ENCODE measurements at places on chromosomes 11 and 22.
A peak's percentile ranks its signal among the peaks of the same experiment; 100 is the strongest.

DNA sequence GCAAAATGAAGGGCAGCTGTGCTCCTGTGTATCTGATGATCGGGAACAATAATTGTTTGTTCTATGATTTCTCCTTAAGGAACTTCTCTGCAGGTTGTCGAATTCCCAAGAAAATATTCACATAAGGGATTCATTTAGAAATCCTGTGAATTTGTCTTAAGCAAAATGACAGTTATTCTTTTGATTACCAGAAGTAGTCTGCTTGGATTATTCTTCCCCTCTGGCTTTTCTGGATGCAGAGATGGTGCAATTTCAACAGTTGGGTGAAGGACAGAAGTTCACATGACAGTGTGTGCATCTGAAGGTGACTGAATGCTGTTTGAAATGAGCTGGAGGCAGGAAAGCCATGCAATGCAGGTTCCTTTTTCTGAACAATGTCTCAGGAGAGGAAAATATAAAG is 137.2 kb upstream of the MTMR2 start:
- no peak for DNase-seq

GRCh38 chr11:36313750-36314433 is 17.8 kb downstream of the PRR5L start:
- DNase-seq = no peak

DNA sequence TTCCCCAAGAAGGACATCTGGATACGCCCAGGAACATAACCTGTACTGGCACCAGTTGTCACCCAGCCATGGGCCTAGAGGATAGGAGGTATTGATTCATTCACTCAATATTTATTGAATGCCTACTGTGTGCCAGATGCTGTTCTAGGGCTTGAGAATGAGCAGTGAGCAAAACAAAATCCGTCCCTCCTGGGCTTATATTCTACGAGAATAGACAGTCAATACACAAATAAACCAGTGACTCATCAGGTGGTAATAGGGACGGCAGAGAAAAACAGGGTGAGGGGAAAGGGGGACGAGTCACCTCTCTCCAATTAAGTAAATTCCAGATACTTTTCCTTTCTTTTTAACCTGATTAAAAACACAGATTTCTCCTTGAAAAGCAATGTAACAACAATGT is 103.5 kb downstream of the MICAL2 start:
- no peak for DNase-seq

DNA sequence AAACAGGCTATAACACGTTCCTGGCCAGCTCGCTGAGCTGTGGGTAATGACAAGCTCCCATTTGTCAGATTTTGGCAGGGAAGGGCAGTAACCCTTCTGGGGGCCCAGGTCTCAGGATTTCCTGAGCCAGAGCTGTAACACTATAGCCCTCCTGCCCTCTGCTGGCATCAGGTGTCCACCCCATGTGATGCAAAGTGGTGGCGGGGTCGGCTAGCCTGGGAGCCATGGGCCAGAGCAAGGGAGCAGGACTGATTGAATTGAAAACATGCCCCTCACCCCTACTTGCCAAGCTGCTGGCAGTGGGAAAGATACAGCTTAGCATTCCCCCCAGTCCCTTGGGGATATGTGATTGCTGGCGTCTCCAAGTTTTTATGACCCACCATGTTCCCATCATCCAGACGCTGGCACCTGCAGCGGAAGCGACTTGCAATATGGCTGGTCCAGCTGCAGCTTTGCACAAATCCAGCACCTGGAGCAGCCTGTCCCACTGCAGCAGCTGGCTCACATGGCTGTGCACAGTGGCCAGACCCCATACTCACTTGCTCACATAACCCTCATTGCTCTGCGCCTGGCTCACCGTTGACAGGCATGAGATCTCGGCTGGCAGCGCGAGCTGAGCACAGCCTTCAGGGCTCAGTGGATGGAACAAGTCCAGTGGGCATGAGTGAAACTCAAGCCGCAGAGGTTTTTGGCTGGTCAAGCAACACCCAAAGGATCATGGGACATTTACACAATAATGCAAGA is 1147.8 kb downstream of the JRKL start:
- DNase-seq = no peak

DNA sequence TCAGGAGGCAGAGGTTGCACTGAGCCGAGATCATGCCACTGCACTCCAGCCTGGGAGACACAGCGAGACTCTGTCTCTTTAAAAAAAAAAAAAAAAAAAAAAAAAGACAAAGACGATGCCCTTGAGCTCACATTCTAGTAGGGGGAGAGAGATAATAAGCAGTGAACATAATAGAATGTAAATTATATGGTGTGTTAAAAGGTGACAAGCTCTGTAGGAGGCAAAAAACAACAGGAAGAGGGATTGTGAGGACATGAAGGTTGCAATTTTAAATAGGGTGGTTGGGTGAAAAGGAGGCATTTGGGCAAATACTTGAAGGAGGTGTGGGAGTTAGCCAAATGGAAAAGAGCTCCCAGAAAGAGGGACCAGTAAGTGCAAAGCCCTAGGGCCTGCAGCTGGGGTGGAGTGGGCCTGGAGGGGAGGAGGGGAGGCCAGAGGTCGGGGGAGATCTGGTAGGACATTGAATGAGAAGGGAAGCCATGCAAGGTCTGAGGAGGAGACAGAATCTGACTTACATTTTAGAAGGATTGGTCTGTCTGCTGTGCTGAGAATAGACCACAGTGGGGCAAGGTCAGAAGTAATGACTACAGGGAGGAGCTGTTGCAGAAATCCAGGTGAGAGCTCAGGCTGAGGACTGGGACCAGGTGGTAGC is 26.6 kb downstream of the P2RY2 start:
- DNase-seq = no peak

GRCh38 chr11:129225190-129225589 is 33.1 kb upstream of the ARHGAP32 start:
- no peak for DNase-seq

DNA sequence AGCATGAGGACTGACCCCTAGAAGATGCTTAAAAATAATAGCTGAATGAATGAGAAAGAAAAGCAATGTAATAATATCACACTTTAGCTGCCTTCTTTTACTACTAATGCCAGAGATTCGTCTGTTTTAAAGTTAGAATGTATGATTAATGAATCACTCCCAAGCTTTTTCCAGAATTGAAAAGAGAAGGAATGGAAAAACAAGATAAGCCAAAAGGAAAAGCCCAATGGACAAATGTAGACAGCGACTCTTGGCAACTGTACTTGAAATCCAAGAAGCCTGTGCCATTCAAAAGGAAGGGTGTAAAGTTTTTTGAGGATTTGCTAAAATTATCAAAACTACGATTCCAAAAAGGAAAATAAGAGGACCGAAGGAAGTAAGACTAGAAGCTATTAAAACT is 40.8 kb upstream of the PAMR1 start:
- DNase-seq = no peak

- no peak for DNase-seq
These were observed 280.7 kb downstream of the TTC28 start for GRCh38 chr22:28398981-28399380.

GRCh38 chr11:134124660-134125451 is 56.0 kb downstream of the JAM3 start:
- DNase-seq = no peak

DNA sequence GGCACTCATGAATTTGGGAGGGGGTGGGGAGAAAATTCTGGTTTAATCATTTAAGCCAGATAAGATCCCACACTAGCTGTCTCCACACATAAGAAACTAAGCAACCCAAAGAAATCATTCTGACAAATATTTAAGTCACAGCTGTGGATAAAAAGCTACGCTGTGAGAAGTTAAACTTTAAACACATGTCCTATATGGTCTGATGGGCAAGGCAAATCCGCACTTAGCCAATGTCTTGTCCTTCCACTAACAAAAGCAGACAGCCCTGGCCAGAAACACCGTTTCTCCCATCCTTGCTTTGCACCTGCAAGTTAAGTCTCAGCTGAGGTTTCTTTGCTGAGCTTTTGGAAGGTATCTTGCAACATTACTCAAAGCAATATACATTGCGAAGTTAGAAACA is 68.0 kb downstream of the ETS1 start:
- DNase-seq = no peak

DNA sequence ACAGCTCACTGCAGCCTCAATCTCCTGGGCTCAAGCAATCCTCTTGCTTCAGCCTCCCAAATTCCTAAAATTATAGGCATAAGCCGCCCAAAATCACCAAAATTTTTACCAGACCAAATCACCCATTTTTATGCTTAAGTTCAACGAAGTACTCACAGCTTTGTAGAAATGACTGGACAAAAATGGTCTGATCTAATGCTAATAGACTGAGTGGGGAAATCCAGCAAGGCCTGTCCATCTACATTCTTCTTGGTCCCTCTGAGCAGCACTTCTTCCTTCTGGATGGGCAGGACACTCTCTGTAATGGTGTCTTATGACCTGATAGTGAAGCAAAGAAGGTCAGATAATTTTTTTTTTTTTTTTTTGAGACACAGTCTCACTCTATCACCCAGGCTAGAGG is 18.7 kb upstream of the OR6X1 start:
- DNase-seq = no peak

GRCh38 chr22:43428005-43428485 is 16.2 kb downstream of the MPPED1 start:
- no peak for DNase-seq

- DNase-seq = no peak
These were observed 83.6 kb upstream of the CRTAM start for GRCh38 chr11:122754553-122755322.

- DNase-seq = no peak
These were observed 55.9 kb downstream of the RTN4R start for GRCh38 chr22:20211997-20212753.

DNA sequence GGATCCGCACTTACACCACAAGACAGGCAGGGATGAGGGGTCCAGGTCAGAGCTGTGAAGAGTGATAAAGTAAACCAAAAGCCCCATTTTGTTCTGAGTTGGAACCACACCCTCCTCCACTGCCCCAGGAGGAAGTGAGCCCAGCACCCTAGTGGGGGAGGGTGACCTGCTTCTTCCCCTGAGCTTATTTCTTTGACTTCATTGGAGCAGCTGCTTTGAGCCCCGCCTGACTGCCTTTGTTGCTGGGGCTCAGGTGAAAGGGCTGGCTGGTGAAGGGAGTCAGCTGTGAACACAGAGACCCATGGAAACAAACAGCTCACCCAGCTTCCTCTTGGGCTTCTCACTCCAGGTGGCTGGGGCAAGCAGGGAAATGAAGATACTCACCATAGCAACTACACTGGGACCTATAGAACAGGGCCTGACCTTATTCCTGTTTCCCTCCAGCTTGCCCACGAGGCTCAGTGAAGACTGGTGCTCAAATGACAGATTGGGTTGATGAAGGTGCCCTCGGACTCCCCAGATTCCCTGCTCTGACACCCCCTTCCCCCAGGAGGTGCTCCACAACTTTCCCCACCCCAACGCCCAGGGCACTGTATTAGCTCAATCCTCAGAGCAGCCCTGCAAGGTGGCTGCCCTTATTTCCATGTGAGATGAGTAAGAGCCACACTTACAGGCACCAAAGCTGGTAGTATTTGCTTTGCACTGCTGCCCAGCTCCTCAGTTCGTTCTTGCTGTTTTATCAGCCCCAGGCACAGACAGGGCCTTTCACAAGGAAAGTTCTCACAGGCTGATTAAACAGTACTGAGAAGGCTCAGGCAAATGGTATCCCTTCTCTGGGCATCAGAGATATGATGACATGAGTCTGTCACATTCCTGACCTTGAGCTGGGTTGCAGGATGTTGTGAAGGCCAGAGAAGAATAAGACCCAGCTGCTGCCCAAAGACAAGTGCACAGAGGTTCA is 2.4 kb downstream of the UCP2 start:
- peak; percentile 63 for DNase-seq

DNA sequence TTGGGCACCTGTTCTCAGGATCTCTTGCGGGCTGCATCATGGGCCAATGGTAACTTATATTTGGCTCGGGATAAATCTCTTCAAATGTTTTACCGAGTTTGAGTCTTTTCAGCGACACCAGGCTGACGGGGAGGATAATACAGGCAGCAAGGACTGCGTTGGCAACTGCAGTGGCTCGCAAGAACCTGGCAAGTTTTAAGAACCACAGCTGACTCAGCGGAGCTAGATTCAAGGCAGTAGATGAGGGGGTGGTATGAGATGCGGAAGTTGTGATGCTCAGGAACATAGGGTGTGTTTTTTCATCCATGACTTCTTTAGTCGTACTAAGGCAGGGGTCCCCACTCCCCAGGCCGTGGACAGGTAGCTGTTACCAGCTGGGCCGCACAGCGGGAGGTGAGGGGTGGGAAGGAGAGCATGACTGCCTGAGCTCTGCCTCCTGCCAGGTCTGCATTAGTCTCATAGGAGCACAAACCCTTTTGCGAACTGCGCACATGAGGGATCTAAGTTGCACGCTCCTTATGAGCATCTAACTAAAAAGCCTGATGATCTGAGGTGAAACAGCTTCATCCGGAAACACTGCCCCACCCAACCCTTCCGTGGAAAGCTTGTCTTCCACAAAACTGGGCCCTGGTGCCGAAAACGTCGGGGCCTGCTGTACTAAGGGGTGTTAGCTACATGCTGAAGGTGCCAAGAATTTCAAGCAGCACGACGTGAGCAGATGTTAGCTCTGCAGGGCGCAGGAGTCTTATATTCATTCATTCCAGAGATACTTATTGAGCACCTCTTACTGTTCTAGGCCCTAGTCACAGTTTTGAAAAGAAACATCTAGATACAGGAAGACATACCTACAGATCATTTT is 6.4 kb upstream of the JAM3 start:
- DNase-seq = no peak

GRCh38 chr11:107707807-107708206 is 4.0 kb downstream of the SLN start:
- no peak for DNase-seq

DNA sequence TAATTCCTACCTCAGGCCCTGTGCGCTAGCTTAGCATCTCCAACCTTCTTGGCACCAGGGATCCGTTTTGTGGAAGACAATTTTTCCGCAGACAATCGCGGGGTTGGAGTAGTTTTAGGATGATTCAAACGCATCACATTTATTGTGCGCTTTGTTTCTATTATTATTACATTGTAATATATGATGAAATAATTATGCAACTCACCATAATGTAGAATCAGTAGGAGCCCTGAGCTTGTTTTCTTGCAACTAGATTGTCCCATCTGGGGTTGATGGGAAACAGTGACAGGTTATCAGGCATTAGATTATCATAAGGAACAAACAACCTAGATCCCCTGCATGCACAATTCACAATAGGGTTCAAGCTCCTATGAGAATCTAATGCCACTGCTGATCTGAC is 52.3 kb downstream of the AMOTL1 start:
- DNase-seq = no peak

- DNase-seq = no peak
These were observed 77.2 kb upstream of the AKIP1 start for GRCh38 chr11:8833568-8834315.

GRCh38 chr11:121067962-121068647 is 32.9 kb upstream of the TECTA start:
- no peak for DNase-seq

GRCh38 chr22:47373648-47374272 is 611.3 kb downstream of the TBC1D22A start:
- no peak for DNase-seq

Measured in stimulated activated CD4-positive, alpha-beta T cell treated with anti-CD3 and anti-CD28 coated beads, Interleukin-15, amount 100 ng/mL, for 48 hours (primary cell).